Stimulated activated CD4-positive, alpha-beta T cell treated with anti-CD3 and anti-CD28 coated beads, Interleukin-4, amount 100 ng/mL, for 24 hours (primary cell): ENCODE measurements at places on chromosomes 16 and 17.

DNA sequence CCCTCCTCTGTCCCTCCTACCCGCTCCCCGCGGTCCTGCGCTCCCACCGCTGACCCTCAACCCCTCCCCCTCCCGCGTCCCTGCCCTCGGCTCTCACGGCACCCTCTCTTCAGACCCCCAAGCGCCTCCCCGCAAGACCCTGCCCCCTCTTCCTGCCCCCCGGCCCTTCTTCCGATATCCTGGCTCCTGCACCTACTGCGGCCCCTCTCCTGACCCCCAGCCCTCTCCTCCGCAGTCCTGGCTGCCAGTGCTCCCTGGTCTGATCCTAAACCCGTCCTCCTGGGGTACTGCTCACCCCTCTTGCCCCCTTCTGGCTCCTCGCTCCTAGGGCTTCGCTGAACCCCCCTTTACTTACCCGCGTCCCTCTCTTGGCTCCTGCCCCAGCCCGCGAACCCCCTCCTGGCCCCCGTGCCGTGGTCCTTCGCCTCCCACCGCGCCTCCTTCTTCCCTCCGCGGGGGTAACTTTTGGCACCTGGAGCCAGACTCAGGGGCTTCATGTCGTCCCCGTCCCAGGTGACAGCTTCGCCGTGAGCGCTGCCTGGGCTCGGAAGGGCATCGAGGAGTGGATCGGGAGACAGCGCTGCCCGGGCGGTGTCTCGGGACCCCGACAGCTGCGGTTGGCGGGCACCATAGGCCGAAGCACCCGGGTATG is 839 bp downstream of the NKD1 start:
- no peak for DNase-seq

GRCh38 chr16:87556941-87557459 is 45.3 kb upstream of the JPH3 start:
- DNase-seq = no peak

GRCh38 chr17:18992454-18993130 is 12.0 kb downstream of the FAM83G start:
- no peak for DNase-seq

DNA sequence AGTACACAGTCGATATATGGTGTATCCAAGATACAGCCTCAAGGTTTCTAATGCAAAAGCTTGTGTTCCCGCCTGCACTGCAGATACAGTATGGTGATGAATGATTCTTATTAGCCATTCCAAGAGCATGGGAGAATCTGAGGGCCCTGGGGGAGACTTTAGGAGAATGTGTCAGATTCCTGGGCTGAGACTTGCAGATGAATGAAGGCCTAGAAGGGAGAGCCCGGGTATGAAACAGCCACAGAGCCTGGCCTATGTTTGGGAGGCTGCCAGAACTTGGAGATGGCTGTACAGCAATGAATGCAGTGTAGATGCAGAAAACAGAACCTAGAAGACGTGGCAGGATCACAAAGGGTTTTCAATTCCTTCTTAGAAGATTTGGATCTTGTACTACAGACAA is 510.7 kb downstream of the HAPSTR1 start:
- DNase-seq = no peak

- no peak for DNase-seq
Observed at GRCh38 chr16:57468346-57468745, 5.9 kb downstream of the POLR2C start.

- no peak for DNase-seq
Observed at GRCh38 chr16:73018821-73019456, 29.0 kb downstream of the ZFHX3 start.

DNA sequence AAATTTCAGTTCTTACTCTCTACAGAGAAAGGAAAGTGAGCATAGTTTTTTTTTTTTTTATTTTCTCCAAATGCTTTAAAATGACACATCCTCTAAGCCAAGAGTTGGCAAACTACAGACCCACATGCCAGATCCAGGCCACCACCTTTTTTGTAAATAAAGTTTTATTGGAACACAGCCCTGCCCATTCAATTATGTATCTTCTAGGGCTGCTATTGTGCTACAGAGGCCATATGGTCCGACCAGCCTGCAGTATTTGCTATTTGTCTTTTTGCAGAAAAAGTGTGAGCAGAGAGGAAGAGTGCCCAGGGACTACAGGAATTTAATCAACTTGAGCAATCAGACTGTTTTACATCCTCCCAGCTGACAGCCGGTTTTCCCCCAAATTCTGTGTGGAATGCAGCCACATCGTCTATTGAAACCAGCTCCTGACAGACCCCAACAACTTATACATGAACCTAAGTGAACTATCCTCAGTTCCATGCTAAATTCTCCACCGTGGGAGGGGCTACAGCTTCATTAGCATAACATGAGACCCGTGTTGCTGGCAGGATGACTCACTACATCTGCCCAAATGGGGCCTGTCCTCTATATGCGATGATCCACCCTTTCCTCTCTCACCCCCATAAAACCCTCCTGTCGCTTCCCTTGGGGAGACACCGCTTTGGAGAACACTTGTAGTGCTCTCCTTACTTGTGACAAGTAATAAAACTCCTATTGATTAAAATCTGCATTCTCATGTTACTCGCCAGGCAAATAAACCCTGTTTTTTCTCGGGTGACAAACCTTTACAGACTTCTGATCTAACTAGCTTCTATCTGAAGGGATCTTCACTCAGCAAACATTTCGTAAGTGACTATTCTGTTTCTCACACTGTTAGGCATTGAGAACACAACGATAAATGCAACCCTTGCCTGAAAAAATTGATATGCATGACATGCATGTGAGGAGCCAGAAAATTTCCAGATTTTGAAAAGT is 149.4 kb upstream of the HS3ST3A1 start:
- no peak for DNase-seq

DNA sequence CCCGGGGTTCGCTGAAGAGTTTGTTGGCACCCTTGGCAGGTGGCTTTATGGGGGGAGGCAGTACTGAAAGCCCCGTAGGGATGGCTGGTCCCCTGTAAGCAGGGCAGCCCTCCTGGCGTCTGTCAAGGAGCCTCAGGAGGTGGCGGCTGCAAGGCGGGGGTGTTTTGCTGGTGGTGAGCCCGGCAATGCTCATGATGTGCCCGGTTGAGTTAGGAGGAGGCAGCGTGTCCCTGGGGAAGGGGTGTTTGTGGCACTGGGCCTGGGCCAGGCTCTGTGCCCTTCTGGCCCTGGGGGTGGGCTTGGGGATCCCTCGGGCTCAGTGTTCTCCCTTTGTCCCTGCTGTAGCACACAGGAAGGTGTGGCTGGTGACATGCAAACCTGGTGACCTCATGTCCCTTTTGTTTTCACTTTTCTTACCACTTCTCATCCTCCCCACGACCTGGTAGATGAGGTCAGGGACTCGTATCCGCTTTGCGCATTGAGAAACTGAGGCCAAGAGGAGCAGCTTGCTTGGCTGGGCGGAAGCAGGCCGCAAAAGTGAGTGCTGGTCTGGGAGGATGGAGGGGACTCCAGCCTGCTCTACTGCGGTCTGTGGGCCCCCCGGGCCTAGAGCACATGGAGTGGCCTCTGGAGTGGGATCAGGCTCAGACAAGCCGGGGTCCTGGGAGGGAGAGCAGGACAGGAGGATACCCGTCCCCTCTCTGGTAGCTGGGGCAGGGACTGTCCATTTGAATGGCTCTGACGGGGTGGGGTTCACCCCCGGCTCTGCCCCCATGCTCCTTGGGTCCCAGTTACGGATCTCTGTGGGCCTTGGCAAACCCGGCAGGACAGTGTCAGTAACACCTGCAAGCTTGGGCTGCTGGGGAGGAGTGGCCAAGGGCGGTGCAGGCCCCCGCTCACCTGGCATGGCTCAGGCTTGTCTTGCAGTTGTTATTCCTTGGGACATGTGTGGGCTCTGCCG is 2.2 kb downstream of the SNN start:
- peak; percentile 34 for DNase-seq

- DNase-seq = no peak
Observed at GRCh38 chr16:75552951-75553350, 3.1 kb downstream of the TMEM231 start.
